ENCODE measurements at places on chromosomes 7 and 10. TPM values are rescaled to one million over a fixed set of nuclear protein-coding genes. Genes with fewer than 3 reads are reported as not detected.

Gene FAM170B
- not detected for total RNA-seq

Gene FAM25A
- not detected for total RNA-seq

Gene AKR1D1
- not detected for total RNA-seq

DNA sequence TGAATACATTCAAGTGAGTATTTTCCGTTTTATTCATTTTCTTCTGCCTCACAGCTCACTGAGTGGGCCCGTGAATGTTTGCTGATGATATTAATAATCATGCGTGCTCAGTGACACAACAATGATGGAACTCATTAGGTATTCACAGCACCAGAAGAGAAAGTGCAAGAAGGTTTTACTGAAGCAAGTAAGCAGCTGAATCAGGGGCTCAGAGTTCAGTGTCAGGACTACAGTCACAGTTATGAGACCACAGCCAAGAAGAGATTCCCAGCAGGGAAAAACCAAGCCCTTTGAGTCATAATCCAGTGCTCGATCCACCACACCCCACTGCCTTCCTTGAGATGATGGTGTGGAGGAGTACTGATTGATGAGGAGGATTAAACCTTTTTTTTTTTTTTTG, 247.4 kb downstream of the KIAA1217 start:
- no peak for DNase-seq

- DNase-seq: no peak
Observed at GRCh38 chr10:97726636-97727178, 10.2 kb upstream of the ZFYVE27 start.

- DNase-seq: peak; percentile 53
Observed at GRCh38 chr7:101795461-101795860, 22.0 kb upstream of the CUX1 start.

DNA sequence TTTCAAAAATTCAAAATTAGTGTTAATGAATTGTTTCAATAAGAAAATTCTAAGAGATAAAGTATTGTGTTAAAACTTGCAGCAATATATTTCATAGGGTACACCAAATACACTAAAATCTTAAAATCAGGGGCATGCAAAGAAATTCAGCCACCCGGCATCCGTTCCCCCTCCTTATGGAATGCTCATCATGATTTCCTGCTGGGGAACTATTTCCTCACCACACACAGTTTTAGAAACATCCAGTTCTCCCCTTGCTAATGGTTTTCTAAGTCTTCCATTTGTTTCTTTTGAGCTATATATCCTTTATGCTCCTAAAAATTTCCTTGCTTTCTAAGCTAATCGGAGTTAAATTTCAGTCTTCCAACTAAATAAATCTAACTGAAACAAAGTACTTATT, 60.7 kb downstream of the CHCHD3 start:
- no peak for DNase-seq
